ENCODE measurements at places on chromosomes 5 and 9.

DNA sequence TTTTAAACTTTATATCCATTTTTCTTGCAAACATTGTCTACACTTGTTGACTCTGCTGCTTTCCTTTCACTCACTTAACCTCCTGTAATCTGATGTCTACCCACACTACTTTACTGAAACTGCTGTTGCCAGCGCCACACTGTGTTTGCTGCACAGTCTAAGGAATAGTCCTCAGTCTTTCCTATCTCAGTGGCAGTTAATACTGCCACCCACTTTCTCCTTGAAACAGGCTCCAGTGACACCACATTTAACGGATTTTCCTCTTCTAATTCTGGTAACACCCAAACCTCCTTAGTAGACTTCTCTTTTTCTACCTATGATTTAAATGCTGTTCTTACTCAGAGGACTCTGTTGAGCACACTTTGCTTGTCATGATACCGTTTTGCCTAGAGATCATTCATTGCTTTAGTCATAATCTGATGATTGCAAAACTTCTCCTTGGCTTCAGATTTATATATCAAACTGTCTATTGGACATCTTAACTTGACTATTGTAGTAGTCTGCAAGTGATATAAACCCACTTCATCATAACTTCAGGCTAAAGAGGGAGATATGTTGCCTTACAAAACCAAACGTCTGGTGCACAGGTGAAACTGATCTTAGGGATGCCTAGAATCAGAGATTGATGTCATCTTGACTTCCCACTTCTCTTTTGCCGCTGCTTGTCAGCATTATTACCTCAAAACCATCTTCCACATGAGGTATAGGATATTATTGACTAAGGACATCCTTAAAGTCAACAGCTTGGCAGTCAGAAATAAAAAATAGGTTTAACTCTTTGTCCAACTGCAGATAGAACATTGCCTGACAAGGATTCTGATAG is 94.1 kb downstream of the CDC42SE2 start:
- H3K27ac ChIP-seq, result no peak overlapping the region
- no peaks in the 10 kb centered on the region for H3K27me3 ChIP-seq
- H3K4me3 ChIP-seq, result no peak overlapping the region
- DNase-seq, result no peak
- H3K36me3 ChIP-seq, result peaks cover 17% of the 10 kb centered on the region

DNA sequence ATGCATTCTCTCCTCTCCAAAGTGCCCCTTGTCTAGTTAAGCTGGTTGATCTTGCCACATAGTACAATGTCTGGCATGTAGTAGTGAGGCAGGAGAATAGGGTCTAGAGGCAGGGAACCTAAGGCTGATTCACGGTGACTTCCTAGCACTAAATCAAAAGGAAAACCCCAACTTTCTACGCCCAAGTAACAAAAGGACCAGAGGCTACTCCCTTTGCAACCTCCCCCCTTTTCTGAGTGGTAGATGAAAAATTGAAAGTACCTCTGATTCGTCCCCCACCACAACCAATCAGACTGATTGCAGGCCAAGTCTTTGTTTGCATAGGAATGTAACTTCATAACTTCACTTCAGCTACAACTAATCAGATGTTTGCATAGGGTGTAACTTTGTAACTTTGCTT is 278.8 kb downstream of the PSAT1 start:
- no peak overlapping the region for H3K4me3 ChIP-seq
- DNase-seq, result no peak
- H3K27ac ChIP-seq, result no peak overlapping the region
- H3K27me3 ChIP-seq, result no peaks in the 10 kb centered on the region
- no peaks in the 10 kb centered on the region for H3K36me3 ChIP-seq
- H3K4me1 ChIP-seq, result no peaks in the 10 kb centered on the region

- H3K36me3 ChIP-seq, result no peaks in the 10 kb centered on the region
- H3K4me3 ChIP-seq, result no peak overlapping the region
- no peaks in the 10 kb centered on the region for H3K27me3 ChIP-seq
Measured at GRCh38 chr5:67268231-67269021, 71.8 kb upstream of the CD180 start.

GRCh38 chr5:181037365-181037861 is 2.7 kb upstream of the BTNL9 start:
- H3K36me3 ChIP-seq, result no peaks in the 10 kb centered on the region
- H3K4me3 ChIP-seq, result no peak overlapping the region
- no peaks in the 10 kb centered on the region for H3K4me1 ChIP-seq
- DNase-seq, result no peak
- H3K27me3 ChIP-seq, result no peaks in the 10 kb centered on the region

DNA sequence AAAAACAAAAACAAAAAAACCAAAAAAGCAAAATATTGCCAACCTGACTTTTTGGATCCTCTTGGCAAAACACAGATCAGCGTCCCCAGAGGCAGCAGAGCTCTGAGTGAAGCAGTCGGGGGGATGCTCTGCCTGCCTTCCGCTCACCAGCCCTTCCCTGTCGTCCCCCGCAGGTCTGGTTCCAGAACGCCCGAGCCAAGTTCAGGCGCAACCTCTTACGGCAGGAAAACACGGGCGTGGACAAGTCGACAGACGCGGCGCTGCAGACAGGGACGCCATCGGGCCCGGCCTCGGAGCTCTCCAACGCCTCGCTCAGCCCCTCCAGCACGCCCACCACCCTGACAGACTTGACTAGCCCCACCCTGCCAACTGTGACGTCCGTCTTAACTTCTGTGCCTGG is 20.7 kb downstream of the LHX2 start:
- no peak overlapping the region for H3K27ac ChIP-seq
- H3K27me3 ChIP-seq, result peaks cover 72% of the 10 kb centered on the region
- H3K36me3 ChIP-seq, result no peaks in the 10 kb centered on the region
- no peaks in the 10 kb centered on the region for H3K4me1 ChIP-seq
- no peak overlapping the region for H3K4me3 ChIP-seq
